Cortex of kidney (tissue), 1 donor: ENCODE measurements at places on chromosomes 3 and 15.

- no peak for DNase-seq
Measured at GRCh38 chr15:71451130-71451529, 335.9 kb downstream of the THSD4 start.

DNA sequence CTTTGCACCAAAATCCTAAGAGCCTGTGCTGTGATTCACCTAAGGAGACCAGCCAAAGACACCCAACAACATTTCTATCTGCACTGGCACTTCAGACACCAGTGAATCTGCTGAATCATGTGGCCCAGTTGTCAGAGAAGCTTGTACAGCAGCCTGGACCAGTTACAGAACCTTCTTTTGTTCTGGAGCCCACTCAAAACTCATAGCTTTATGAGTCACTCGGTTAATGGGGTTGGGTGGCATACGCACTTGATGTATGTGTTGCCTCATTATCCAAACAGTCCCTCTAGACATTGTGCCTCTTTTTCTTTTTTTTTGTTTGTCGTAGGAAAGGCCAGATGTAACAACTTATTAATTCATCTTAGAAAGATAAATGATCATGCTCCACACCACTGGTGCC lies 25.6 kb upstream of the GOLGA6L2 start:
- DNase-seq: no peak

GRCh38 chr3:21534462-21534861 lies 216.5 kb downstream of the ZNF385D start:
- DNase-seq: no peak

GRCh38 chr3:39809181-39809994 lies at the start of gene MYRIP:
MYRIP (plus strand) TSS chr3:39809609; CDS start chr3:39900817, 91,208 bp downstream.
- DNase-seq: no peak

DNA sequence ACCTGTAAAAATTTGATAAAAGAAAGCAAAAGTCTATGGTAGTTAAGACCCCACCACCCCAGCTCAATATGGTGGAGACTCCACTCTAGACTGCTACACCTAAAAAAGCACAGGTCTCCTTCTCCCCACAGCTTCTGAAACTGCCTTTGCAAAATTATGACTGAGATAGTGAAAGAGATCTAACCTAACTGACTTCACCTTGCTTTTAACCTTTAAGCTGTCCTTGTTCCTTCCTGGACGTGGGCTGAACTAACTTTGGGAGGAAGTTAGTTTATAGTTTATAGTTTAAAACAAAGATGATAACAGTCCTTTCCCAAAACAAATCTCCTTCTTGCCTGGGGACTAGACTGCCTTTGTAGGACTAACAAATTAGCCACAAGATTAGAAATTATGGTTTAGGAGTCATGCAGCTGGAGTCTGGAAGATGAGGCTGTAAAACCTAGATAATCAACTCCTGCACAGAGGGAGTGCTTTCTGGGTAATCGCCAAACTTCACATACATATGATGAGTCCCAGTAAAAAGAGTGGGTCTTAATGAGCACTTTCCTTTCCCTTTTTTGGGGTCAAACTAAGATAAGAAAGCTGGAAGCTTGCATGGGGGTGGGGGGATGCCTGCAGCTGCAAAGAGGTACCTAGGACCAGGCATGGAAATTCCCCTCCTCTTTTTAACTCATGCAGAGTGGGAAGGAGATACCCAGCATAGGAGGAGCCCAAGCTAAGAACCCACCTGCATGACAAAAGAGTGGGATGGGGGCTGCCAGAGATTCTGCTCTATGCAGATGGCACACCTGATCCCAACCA lies 17.5 kb downstream of the CCR8 start:
- DNase-seq: no peak

DNA sequence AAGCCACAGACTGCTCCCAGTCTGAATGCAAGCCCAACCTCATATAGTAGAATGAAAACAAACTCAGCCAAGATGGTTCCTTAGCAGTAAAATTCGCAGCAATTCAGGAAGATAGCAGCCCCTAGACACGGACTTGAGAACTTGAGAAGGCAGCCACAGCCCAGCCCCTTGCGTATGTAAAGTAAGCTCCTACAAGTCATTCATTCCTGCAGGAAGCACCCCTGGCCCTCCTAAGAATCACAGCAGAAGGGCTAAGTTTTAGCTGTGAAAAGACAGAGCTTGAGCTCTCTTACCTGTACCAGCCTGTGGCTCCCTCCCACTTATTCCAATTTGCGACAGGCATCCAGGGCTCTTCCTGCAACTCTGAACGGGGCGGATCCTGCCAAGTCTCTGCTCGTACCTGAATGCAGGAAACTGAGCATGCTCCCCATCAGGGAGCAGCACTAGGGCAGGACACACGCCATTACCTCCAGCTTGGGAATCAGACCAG lies 136.4 kb downstream of the MAGI1 start:
- no peak for DNase-seq

DNA sequence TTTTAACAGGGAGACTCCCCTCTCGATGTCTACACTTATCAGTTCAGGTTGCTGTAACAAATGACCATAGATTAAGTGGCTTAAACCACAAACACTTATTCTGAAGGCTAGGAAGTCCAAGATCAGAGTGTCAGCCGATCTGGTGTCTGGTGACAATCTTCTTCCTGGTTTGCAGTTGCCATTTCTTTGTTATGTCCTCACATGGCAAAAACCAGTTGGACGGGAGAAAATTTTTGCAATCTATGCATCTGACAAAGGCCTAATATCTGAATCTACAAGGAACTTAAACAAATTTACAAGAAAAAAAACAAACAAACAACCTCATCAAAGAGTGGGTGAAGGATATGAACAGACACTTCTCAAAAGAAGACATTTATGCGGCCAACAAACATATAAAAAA lies 116.9 kb upstream of the FOXB1 start:
- DNase-seq: no peak

DNA sequence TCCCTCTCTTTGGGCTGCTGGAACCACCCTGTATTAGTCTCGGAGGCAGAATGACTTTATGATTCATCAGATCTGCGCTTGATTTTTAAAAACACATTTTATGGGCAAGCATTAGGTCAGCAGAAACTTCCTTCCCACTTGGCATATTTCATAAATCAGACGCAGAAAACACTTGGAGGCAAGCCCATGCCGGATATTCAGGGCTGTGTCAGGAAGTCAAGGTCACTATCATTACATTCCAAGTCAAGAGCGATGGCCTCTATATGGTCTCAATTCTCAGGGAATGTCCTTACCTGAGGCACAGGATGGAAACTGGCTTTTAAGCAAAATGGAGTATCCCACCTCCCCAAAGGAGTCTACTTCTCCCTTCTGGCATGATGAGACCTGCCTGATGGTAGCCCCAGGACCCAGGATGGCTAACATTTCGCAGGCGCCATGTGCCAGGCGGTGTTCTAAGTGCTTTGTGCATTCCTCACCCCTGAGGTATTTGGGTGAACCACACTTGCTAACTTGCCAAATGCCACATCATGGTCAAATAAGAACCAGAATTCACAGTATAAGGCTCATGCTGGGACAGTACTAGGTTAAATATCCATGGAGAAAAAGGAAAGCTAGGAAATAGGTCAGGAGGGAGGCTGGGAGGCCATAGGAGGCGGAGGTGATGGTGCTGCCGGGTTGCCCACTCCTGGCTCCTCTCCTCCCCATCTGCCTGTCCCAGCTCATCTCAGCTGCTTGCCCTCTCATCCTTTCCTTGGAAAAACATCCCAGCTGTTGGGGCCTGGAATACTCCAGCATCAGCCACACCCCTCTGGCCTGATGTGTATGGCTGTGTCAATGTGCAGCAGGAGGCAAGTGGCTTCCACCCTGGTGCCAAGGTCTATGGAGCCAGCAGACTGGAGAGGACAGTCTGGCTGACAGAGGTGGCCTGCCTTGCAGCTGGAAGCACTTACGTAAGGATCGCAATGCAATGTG lies 18.8 kb downstream of the BCL2L10 start:
- no peak for DNase-seq

GRCh38 chr15:29913528-29914135 lies 91.4 kb upstream of the TJP1 start:
- DNase-seq: no peak

- no peak for DNase-seq
Measured at GRCh38 chr3:13077431-13078162, 4.4 kb upstream of the IQSEC1 start.

DNA sequence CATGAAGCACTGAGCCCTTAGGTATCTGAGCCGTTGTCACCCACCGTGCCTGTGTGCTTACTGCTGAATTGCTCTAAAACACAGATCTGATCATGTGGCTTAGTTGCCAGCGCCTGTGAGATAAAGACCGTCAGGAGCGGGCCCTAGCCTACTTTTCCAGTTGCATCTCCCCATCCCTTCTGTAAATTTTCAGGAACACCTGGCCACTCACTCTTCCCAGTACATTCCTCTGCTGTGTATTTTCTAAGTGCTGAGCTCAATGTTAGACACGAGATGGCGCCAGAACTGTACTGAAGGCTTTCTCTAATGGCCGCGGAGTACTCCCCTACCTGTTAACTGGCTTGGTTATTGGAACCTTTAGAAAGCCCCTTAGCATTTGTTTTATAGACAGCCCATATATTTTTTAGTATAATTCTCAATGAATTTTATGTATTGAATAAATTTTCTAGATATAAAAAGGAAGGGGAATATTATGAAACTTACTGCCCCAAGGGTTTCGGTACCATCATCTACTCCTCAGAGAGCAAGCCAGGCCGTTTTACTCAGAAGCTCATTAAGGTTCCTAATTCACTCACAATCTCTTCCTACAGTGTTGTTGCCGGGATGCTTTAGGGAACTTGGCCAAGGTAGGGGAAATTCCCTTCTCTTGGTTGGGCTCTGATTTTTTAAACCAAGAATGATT lies 16.7 kb upstream of the WNT7A start:
- no peak for DNase-seq
